ENCODE measurements at places on chromosomes 5 and 9.

DNA sequence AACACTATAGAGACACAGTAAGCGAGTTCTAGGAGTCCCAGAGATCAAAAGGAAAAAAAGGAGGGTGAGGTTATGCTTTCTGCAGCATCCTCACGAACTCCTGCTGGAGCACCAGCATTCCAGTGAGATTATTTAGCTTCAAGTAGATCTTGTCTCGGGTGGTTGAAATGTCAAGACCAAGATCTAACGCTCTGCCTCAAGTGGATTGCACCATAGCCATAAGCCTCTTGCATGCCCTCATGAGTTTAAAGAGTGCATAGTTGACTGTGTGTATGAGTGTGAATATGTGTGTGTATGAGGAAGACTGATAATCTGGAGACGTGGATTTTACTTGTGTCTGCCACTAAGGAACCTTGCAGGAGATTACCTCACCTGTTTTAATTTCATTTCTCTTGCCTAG, 335.3 kb upstream of the ADAMTSL1 start:
- DNase-seq = no peak

GRCh38 chr9:120175031-120175430, 404.9 kb downstream of the CDK5RAP2 start:
- DNase-seq = no peak

DNA sequence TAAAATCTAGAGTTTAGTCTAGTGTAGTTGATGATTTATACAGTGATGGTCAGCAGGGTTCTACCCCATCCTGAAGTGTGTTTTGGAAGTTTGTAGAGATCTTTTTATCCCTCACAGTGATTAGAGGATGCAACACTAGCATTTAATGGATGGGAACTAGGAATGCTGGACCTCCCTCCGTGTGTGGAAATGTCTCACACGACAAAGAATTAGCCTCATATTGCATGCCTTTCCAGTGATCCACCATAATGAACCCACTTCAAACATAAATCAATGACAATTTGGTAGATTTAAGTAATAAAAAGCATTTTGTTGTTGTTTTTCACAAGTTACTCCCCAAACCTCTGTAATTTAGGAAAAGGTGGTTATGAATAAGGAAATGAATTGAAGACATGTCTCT, 82.5 kb upstream of the LMNB1 start:
- no peak for DNase-seq

DNA sequence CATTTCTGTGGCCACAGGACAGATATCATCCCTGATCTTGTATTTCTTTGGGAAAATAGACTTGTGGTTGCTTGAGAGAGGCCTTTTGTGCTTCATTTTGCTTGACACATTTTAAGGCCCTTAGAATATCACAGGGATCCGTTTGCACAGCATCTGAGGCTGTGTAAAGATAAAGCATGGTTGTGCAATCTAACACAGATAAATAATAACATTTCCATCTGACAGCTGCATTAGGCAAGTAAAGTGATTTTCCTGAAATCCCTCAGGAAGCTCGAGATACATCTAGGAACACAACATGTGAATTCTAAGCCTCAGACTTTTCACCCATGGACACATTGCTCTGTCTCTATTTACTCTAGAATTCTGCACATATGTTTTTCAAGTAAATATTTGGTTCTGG, 212.8 kb upstream of the ADAMTSL1 start:
- DNase-seq = no peak

GRCh38 chr5:643811-644271, 31.7 kb downstream of the CEP72 start:
- no peak for DNase-seq

- DNase-seq = no peak
Observed at GRCh38 chr9:88782931-88783710, 208.1 kb upstream of the S1PR3 start.

DNA sequence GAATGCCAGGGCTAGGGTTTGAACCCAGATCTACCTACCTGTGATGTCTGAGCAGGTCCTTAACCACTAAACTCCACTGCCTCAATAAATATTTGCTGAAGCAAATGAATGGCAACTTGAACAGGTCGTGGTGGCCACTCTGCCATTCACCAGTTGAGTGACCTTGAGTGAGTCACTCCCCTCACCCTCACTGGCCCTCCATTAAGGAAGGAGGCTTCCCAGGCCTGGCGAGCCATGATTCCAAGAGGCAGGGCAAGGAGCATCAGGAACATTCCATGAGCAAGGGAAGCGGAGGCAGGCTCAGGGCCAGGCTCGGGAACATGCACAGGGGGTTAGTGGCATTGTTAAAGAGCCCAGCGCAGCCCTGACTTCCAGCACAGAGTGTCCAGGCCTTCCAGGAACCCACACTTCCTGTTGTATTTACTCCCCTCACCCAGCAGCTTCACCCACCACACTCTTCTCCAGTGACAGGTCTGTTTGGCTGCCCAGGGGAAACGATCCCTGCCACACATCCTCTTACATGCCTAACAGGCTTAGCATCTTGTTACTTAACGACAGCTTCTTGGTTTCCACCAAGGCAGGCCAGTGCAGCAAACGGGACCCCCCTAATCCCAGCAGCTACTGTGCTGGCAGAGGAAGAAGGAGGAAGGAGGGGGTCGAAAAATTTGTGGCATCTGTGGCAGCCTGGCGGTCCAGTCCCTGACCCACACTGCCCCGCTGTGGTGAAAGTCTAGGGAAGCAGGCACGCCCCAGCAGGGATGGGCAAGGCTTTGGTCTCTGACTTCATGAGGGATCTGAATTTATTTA, 43.7 kb upstream of the TTC1 start:
- DNase-seq = no peak

GRCh38 chr5:132052520-132052919, 7.9 kb upstream of the IL3 start:
- DNase-seq = no peak

DNA sequence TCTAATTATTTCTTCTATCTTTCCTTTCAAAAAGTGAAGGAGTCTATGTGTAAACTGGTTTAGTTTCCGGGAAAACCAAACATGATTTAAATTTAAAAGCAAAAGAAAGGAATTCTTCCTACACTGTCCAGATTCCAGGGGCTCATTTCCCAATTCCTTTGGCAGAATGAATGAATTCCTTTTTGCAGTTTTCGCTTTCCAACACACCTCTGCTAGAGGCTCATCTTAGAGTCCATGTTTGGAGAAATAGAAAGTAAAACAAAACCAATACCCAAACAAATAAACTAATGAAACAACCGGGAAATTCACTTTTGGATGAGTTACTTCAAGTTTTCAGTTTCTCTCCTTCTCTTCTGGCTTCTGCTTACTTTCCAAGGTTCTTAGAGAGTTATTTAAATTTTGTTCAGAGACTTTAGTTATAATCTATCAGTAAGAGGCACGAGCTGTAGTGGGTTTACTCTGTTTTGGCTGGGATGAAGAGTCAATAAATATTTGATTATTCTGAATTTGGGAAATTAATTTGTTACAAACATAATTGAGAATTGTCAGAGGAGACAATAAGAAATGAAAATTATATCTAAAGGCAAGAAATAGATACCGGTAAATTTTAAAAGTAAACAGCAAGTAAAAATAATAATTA, 365.0 kb upstream of the CDH9 start:
- DNase-seq = no peak

Measured in stimulated activated CD8-positive, alpha-beta memory T cell treated with anti-CD3 and anti-CD28 coated beads, Interleukin-2, amount 100 ng/mL, for 1 hour (primary cell).